SJSA1 (cell line): ENCODE measurements at places on chromosomes 6 and 20. TPM values are rescaled to one million over a fixed set of nuclear protein-coding genes. Genes with fewer than 3 reads are reported as not detected.

DNA sequence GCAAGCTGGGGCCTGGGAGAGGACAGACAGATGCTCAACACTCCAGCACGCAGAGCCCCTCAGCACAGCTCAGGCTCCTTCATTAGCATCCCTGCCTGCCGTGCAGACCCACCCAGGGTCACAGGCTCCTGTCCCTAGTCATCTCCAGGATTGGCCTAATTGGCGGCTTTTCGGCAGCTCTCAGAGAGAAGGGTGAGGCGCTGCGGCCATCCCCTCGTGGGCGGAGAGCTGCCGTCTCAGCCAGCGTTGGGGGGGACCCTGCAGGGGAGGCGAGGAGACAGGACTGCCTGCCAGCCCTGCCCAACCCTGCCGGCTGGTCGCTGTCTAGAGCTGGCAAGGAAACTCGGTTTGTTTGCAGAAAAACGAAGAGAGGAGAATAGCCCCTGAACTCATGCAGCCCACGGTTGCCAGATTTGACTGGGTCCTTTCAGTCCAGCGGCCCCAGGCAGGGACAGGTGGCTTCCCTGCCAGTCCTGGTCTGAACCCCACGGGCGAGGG lies 26.8 kb downstream of the BHLHE23 start:
- DNase-seq = no peak
- H3K27ac ChIP-seq = no peak overlapping the region
- H3K36me3 ChIP-seq = no peaks in the 10 kb centered on the region
- H3K4me1 ChIP-seq = no peaks in the 10 kb centered on the region
- no peak overlapping the region for H3K4me3 ChIP-seq

- H3K27ac ChIP-seq = no peak overlapping the region
- no peak overlapping the region for H3K4me3 ChIP-seq
- no peaks in the 10 kb centered on the region for H3K27me3 ChIP-seq
- H3K4me1 ChIP-seq = no peaks in the 10 kb centered on the region
These were observed 483.2 kb downstream of the QKI start for GRCh38 chr6:163897669-163898068.

- no peak overlapping the region for H3K27ac ChIP-seq
- DNase-seq = no peak
- peaks cover 5% of the 10 kb centered on the region for H3K4me1 ChIP-seq
- H3K4me3 ChIP-seq = no peak overlapping the region
- H3K36me3 ChIP-seq = no peaks in the 10 kb centered on the region
- H3K27me3 ChIP-seq = no peaks in the 10 kb centered on the region
These were observed 71.3 kb downstream of the MKKS start for GRCh38 chr20:10362674-10363073.

DNA sequence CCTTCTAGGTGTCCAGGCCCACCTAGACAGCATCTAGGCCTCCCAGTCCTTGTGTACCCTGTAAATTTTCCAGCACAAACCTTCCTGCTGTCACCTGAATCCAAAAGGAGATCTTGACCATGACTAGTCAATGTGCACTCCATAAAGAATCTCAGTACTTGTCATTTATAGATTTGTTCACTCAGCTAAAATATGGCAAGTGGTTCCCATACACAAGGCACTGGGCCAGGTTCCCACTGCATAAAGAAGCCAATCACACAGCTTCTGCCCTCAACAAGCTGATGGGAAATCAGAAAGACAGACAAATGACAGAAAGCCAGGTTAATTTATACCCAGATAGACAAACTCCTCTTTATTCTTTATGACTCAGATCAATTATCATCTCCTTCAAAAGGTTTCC lies 526.8 kb downstream of the CD83 start:
- H3K4me3 ChIP-seq = no peak overlapping the region
- H3K4me1 ChIP-seq = no peaks in the 10 kb centered on the region
- no peaks in the 10 kb centered on the region for H3K36me3 ChIP-seq
- H3K27ac ChIP-seq = no peak overlapping the region
- no peaks in the 10 kb centered on the region for H3K27me3 ChIP-seq

DNA sequence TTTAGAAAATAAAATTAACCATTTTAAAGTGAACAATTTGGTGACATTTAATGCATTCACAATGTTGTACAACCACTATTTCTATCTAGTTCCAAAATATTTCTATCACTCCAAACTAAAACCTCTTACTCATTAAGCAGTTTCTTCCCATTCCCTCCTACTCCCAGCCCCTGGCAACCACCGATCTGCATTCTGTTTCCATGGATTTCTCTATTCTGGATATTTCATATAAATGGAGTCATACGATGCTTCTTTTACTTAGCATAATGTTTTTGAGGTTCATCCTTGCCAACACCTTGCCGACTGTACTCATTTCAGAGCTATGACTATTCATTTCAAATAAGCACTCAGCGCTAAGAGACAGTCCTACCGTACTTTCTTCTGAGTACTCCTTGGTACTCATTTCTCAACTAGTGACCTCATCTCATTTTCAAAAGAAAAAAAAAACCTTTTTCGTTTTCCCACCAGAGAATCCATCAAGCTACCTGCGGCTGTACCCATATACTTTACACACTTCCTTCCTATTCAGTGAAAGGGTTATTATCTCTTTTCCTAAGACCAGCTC lies 259.2 kb downstream of the UTRN start:
- H3K4me3 ChIP-seq = no peak overlapping the region
- no peak overlapping the region for H3K27ac ChIP-seq
- peaks cover 72% of the 10 kb centered on the region for H3K36me3 ChIP-seq
- H3K27me3 ChIP-seq = no peaks in the 10 kb centered on the region

GRCh38 chr6:127188744-127189143 lies 70.3 kb downstream of the RSPO3 start:
- no peak overlapping the region for H3K4me3 ChIP-seq
- H3K4me1 ChIP-seq = no peaks in the 10 kb centered on the region
- H3K36me3 ChIP-seq = no peaks in the 10 kb centered on the region

DNA sequence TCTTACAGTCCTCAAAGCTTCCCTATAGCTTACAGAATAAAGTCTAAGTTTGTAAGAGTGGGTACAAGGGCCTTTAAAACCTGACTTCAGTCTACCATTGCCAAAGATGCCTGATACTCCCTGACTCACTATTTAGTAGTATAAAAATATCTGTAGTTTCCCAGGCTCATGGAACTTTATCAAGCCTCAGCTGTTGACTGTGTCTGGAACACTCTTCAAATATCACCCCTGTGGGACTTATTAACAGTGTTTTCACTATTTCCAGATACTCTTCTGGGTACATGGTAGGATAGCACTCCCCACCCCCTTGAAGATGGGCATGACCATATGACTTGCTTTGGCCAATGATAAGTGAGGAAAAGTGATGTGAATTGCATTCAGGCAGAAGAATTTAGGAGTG lies 105.3 kb upstream of the TENT5A start:
- H3K27ac ChIP-seq = no peak overlapping the region

DNA sequence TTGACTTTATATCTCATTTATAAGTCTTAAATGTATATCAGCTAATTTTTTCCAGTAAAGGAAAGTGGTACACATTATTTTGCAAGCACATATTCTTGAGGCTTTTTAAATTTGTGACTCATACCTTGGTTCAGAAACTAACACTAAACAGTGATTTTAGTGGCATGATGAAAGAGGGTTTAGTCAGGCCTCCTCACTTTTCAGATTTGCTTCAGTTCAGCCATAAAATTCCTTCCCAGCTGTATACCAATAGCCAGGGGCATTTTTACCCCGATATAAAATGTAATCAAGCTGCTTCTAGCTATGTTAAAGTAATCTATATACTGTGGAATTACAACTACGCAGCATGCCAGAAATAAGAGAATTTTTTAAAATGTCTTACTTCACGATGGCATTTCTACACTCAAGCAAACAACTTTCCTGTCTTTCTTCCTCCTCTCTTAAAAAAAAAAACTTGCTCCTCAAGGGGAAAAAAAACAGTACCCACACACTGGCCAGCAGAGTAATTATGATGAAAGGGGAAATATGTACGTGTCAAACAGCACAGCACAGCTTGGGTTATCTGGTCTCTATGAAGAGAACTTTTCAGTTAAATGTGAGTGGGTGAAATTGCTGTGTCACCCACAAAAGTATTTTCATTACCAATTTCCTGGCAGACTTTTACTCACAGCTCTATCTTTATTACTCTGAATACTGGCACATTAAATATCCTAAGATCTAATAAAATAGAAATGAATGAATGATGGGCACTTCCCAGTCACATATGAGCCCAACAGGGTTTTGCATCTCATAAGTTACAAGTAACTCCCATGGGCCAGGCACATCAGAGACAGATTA lies 244.8 kb upstream of the TENT5A start:
- H3K36me3 ChIP-seq = no peaks in the 10 kb centered on the region
- H3K27me3 ChIP-seq = no peaks in the 10 kb centered on the region
- peaks cover 43% of the 10 kb centered on the region for H3K4me1 ChIP-seq
- no peak for DNase-seq

DNA sequence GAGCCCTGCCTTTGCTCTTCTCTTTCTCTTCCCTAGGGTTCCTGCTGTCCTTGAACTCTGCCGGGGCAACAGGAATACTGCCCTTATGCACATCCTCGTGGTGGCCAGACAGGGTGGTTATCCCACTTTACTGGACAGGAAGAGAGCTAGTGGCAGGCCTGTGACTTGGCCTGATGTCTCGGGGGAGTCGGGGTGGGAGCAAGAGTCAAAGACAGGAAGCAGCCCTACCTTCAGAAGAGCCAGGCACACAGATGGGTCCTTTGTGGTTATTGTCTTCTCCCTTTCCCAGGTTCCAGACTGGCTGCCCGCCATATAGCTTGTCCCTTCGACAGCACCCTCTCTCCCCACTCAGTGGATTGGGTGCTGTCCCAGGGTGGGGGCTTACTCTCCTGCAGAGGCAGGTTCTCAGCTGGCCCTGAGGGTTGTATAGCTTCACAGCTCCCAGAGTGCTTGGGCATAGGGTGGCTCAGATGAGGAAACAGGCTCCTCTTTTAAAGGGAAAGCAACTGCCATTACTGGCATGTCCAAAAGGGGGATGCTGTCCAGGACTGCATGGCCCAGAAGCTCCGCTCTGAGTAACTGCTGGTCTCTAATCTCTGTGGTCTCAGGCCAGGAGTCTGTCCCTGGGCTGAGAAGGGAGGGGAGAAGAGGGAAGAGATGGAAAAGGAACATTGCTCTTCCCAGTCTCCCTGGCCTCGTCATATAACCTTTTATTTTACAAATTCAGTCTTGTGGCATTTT lies 17.3 kb downstream of the PLCG1 start:
- no peak for DNase-seq
- no peaks in the 10 kb centered on the region for H3K27me3 ChIP-seq
- no peak overlapping the region for H3K4me3 ChIP-seq

- no peak for DNase-seq
- H3K36me3 ChIP-seq = peaks cover 37% of the 10 kb centered on the region
- peak overlapping the region; percentile 63 for H3K27ac ChIP-seq
- no peaks in the 10 kb centered on the region for H3K27me3 ChIP-seq
- peaks cover 7% of the 10 kb centered on the region for H3K4me1 ChIP-seq
These were observed 476 bp downstream of the SNRPC start for GRCh38 chr6:34757687-34758274.

- H3K27me3 ChIP-seq = no peaks in the 10 kb centered on the region
- no peak overlapping the region for H3K4me3 ChIP-seq
- H3K27ac ChIP-seq = no peak overlapping the region
- no peak for DNase-seq
- no peaks in the 10 kb centered on the region for H3K36me3 ChIP-seq
These were observed 170.5 kb upstream of the CST7 start for GRCh38 chr20:24778585-24779031.

GRCh38 chr6:2792330-2793110 lies 27.3 kb downstream of the WRNIP1 start:
- H3K36me3 ChIP-seq = peaks cover 17% of the 10 kb centered on the region
- H3K27me3 ChIP-seq = no peaks in the 10 kb centered on the region
- no peak overlapping the region for H3K4me3 ChIP-seq
- H3K27ac ChIP-seq = no peak overlapping the region

DNA sequence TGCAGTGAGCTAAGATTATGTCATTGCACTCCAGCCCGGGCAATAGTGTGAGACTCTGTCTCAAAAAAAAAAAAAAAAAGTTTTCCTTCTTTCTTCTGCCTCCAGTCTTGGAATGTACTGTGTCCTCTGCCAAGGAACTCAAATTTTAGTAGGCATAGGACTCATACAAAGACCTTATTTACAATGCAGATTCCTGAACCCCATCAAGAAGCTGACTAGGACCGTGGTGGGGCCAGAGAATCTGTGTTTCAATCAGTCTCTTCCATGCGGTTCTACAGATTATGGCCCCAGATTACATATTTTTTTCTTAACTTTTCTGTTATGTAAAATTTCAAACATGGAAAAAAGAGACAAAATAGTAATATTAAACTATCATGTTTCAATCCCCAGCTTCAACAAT lies 29.8 kb upstream of the PIM1 start:
- H3K27me3 ChIP-seq = no peaks in the 10 kb centered on the region
- peak overlapping the region; percentile 83 for H3K27ac ChIP-seq
- H3K36me3 ChIP-seq = no peaks in the 10 kb centered on the region
- H3K4me1 ChIP-seq = peaks cover 89% of the 10 kb centered on the region
- DNase-seq = no peak

- DNase-seq = no peak
- H3K36me3 ChIP-seq = no peaks in the 10 kb centered on the region
- no peak overlapping the region for H3K27ac ChIP-seq
- no peaks in the 10 kb centered on the region for H3K27me3 ChIP-seq
These were observed 48.2 kb upstream of the REV3L start for GRCh38 chr6:111531185-111531584.

DNA sequence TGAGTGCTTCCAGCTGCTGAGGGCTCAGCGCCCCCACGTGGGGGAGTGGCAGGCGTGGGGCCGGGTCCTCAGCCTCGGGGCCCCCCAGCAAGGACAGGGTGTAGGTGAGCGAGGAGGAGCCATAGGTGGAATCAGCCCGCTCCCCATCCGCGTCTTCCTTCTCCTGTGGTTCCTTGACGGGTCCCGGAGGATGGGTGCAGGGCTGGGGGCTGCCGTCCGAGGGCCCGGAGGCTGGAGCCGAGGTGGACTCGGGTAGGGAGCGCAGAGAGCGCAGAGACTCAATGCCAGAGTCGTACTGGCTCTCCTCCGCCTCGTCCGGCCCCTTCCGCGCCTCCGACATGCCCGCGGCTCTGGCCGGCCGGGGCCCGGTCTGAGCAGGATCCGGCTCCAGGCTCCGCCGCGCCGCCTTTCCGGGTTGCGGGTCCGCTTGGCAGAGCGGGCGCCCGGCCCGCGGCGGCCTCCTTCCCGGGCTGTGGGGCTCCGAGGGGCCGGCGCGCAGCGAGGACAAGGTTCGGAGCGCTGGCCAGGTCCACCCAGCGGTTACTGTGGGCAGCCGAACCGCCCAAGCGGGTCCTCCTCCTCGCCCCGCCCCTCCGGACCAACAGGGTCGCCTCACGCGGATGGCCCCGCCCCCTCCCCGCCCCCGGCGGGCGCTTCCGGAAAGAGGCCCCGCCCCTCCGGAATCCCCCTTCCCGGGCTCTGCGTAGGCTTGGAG lies at the start of gene NFKBIE:
Gene NFKBIE (minus strand): TSS at position 545 of the 715 bp plus-strand sequence. CDS start 205 bp downstream, at position 340.
- H3K27ac ChIP-seq = peak within 1 kb of the TSS; percentile 50
- H3K27me3 ChIP-seq = peaks cover 18% of the 10 kb centered on the region
- peaks cover 27% of the 10 kb centered on the region for H3K4me1 ChIP-seq

- DNase-seq = peak; percentile 70
- H3K27me3 ChIP-seq = no peaks in the 10 kb centered on the region
- H3K27ac ChIP-seq = peak overlapping the region; percentile 98
- H3K36me3 ChIP-seq = peaks cover 31% of the 10 kb centered on the region
- peaks cover 73% of the 10 kb centered on the region for H3K4me1 ChIP-seq
These were observed 12.0 kb downstream of the LRP11 start for GRCh38 chr6:149852180-149852579.

Gene HTR1B
- not detected in 2 replicates for total RNA-seq

Gene PLCB1
- total RNA-seq = 3.9 and 10.0 TPM in 2 replicates

Gene VGLL2
- 0.05 TPM in 1 of 2 replicates, not detected in the other for total RNA-seq

Gene ZNF165
- 0.08 TPM in 1 of 2 replicates, not detected in the other for total RNA-seq

Gene SOD2
- total RNA-seq = 81.6 and 102 TPM in 2 replicates

Gene SFT2D1
- total RNA-seq = 88.2 and 101 TPM in 2 replicates

Gene RRAGD
- total RNA-seq = not detected in 2 replicates

Gene ARMC2
- total RNA-seq = 0.71 and 1.9 TPM in 2 replicates

Gene STMND1
- 1.00 TPM in 1 of 2 replicates, not detected in the other for total RNA-seq

Gene GGTLC1
- not detected in 2 replicates for total RNA-seq

Gene SIRPG
- total RNA-seq = not detected in 2 replicates

Gene TFB1M
- total RNA-seq = 15.9 and 48.9 TPM in 2 replicates

Gene GABRR1
- total RNA-seq = not detected in 2 replicates

Gene SMLR1
- not detected in 2 replicates for total RNA-seq

Gene PLN
- not detected in 2 replicates for total RNA-seq
